Camera-type eye (tissue), 1 donor: ENCODE measurements at places on chromosomes 16 and 17. TPM values are rescaled to one million over a fixed set of nuclear protein-coding genes. Genes with fewer than 3 reads are reported as not detected.

CLDN6 gene
- total RNA-seq = not detected

KRT14 gene
- 51.0 TPM for total RNA-seq

UTS2R gene
- 3.2 TPM for total RNA-seq

CTRB2 gene
- total RNA-seq = not detected

KRTAP4-3 gene
- not detected for total RNA-seq

NKD1 gene
- total RNA-seq = 15.0 TPM

FBXL19 gene
- total RNA-seq = 23.4 TPM

ADORA2B gene
- total RNA-seq = 13.1 TPM

WSCD1 gene
- 87.2 TPM for total RNA-seq

SECTM1 gene
- 6.6 TPM for total RNA-seq

CPHXL2 gene
- total RNA-seq = not detected

STAC2 gene
- total RNA-seq = 2.1 TPM

TEX14 gene
- 0.71 TPM for total RNA-seq
